ENCODE measurements at places on chromosomes 5 and 9.

- no peaks in the 10 kb centered on the region for H3K36me3 ChIP-seq
- no peak for DNase-seq
- H3K4me3 ChIP-seq = no peak overlapping the region
Measured at GRCh38 chr5:170541146-170541769, 37.4 kb downstream of the KCNIP1 start.

DNA sequence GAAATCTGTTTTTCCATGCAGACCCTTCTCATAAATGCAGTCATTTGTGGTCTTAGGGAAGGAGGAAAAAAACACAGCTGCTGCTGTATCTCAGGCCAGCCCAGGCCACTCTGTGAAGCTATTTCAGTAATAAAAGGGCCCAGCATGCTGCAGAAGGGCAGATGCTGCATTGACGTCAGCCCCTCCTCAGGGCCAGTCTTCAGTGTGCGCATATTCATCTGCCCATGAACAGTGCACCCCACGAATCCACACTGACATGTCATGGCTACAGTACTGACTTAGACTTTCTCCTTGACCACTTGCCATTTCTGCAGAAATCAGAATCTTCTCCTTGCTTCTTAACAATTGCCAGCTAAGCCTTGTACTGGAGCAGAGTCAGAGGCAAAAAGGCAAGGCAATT lies 304.7 kb downstream of the GABRG2 start:
- no peaks in the 10 kb centered on the region for H3K4me1 ChIP-seq
- H3K27me3 ChIP-seq = no peaks in the 10 kb centered on the region
- no peaks in the 10 kb centered on the region for H3K36me3 ChIP-seq
- no peak for DNase-seq
- no peak overlapping the region for H3K27ac ChIP-seq

DNA sequence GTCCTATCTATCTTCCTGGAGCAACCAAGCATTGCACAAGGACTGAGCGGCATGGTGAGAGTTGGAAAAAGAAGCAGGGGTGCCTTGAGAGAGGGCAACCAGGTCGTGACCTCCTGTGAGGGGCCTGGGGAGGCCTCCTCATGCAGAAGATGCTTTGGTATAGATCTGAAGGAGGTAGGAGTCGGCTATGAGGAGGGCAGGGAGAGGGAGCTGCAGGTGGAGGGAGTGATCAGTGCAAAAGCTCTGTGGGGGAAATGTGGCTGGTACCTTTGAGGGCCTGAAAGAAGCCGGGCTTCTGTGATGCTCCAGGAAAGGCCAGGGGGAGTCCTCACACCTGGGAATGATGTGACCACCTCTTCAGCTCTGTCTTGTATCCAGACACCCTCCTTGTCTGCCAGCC lies 3.6 kb upstream of the SLC25A48 start:
- H3K4me1 ChIP-seq = no peaks in the 10 kb centered on the region
- no peak overlapping the region for H3K27ac ChIP-seq
- no peak for DNase-seq
- H3K36me3 ChIP-seq = no peaks in the 10 kb centered on the region
- no peak overlapping the region for H3K4me3 ChIP-seq

GRCh38 chr9:85594316-85594715 lies 147.4 kb downstream of the AGTPBP1 start:
- H3K4me1 ChIP-seq = no peaks in the 10 kb centered on the region
- H3K4me3 ChIP-seq = no peak overlapping the region
- no peaks in the 10 kb centered on the region for H3K27me3 ChIP-seq

Data from pancreas (tissue), 10 donors.